ENCODE measurements at places on chromosomes 5 and 9.

DNA sequence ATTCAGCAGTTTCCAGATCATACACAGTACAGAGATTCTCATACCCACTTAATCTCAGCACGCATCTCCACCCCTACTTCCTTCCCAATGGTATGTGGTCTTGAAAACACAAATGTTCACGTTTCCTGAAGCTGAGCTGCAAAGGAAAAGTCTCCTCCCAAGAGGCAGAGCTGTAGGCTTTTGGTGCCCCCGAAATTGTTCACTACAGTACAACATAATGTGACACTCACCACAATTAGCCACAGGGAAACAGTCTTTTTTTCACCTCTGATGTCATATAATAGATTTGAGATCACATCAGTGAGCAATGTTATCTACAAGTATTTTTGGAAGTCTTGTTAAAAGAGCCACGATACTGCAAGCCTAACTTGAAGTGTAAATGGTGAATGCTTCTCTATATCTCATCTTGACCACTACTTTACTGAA lies 40.2 kb downstream of the NFIB start:
- no peak for DNase-seq

DNA sequence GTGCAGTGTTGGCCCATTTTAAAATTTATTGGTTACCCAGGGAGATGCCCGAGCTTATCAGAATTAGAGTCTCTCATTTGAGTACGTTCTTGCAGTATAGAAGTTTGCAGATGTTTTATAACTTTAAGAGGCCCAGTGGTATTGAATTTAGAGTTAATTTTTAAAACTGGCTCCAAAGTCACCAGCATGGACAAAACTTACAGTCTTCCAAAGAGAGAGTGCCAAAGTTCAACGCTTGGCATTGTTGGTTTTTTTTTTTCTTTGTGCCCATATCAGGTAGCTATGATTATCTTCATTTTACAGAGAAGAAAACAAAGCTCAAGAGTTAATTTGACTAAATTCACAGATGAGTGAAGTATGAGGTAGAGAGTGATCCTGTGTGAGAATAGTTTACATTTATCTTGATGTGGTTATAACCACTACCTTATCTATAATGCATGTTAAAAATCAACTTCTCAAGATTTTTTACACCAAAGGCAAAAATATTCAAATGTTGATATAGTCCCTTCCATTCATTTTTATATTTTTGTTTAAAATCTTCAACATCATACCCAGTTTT lies 273.7 kb upstream of the DMRT1 start:
- DNase-seq, result no peak

- no peak for DNase-seq
Observed at GRCh38 chr5:159440968-159441367, 110.7 kb upstream of the IL12B start.

- no peak for DNase-seq
Observed at GRCh38 chr5:6383376-6383775, 5.0 kb upstream of the MED10 start.

- DNase-seq, result peak; percentile 9
Observed at GRCh38 chr5:38265546-38266179, 7.3 kb downstream of the EGFLAM start.

DNA sequence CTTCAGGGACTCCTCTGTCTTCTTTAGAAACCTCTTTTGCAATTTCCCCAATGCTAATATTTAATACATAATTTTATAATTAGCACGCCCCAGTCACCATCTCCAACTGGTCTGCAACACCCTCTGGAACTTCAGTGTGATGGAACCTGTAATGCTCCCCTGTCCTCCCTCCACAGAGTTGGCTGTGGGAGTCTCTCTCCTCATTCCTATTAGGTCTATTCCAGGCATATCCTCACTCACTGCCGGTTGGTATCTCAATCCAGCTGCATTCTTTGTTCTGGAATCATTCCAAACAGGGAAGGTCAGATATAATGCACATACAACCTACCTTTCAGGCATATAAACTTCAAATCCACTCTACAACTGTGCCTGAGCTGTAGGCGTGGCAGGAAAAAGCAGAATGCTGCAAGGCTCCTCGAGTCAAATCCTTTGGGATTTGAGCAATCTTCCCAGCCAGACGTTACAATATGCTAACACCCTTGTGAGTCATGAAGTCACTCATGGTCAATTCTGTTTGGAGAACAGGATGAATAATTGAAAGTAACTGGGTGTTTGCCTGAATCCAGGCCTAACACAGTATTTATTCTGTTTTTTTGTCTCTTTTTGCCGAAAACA lies 293.8 kb downstream of the CWC27 start:
- no peak for DNase-seq

DNA sequence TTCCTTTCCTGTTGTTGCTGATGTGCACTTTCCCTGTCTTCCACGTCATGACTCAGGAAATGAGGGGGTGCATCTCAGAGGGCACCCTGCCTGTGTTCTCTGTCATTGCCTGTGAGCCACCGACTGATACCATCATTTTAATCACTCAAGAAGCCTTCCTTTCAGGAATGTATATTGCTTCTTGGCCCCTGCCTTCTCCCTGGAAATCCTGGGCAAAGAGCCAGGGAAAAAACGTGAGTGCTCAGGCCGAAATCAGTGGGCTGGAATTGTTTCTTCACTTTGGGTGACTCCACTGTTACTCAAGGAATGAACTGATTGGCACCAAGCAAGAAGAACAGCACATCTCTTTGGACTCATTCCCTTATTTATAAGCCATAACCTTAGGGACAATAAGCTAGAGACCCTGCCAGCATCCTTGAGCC lies 126.1 kb downstream of the SNX18 start:
- no peak for DNase-seq

GRCh38 chr5:60346393-60346792 lies 353.6 kb downstream of the DEPDC1B start:
- DNase-seq, result no peak

DNA sequence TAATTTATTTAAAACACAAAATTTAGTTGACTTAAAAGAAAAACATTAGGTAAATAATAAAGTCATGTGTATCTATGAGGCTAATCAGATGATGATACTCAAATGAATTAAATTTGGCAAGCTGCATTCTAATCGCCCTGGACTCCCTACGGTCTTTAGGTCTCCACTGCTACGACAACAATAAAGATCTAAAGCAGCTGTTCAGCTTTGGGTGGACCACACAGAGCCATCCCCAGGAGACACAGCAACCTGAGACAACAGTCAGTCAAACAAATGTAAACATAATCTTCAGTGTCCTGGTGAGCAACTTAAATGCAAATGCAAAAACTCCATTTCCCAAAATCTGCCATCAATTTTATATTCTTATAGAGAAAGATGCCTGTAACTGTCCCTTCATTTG lies 65.5 kb downstream of the MCTP1 start:
- DNase-seq, result no peak

GRCh38 chr9:11352612-11353011 lies 739.8 kb upstream of the PTPRD start:
- DNase-seq, result no peak

GRCh38 chr5:35309365-35310130 lies 79.3 kb upstream of the PRLR start:
- DNase-seq, result no peak

DNA sequence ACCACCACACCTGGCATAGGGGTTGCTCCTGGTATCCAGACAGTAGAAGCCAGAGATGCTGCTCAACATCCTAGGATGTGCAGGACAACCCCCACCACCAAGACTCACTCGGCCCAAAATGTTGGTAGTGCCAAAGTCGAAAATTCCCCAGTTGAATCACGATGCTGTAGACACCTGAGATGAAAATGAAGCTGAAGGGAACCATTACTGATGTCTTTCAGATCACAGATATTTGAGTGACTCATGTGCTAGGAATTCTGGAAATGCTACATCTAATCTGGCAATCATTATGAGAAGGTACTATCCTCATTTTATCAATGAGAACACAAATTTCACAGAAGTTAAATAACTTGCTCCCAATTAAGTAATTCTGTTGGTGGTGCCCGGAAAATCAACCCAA lies 21.0 kb upstream of the UBE2QL1 start:
- no peak for DNase-seq

- DNase-seq, result no peak
Observed at GRCh38 chr9:108746864-108747263, 108.9 kb downstream of the ACTL7B start.

DNA sequence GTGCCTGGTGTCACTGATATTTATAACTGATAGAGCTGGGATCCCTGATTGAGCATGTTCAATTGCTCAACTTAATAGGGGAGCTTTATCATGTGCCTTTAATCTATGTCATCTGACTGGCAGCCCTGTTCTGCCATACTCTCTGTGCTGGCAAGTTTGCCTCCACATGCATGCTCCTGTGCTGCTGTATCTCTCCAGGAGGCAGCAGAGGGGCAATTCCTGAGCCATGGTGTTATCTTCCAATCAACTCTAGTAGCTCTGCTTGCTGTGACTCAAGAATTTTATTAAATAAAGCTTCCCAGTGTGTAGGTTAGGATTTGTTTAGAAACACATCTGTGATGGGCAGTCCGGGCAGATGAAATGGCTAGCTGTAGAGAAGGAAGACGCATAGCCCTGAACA lies 642.0 kb downstream of the KIF4B start:
- no peak for DNase-seq

DNA sequence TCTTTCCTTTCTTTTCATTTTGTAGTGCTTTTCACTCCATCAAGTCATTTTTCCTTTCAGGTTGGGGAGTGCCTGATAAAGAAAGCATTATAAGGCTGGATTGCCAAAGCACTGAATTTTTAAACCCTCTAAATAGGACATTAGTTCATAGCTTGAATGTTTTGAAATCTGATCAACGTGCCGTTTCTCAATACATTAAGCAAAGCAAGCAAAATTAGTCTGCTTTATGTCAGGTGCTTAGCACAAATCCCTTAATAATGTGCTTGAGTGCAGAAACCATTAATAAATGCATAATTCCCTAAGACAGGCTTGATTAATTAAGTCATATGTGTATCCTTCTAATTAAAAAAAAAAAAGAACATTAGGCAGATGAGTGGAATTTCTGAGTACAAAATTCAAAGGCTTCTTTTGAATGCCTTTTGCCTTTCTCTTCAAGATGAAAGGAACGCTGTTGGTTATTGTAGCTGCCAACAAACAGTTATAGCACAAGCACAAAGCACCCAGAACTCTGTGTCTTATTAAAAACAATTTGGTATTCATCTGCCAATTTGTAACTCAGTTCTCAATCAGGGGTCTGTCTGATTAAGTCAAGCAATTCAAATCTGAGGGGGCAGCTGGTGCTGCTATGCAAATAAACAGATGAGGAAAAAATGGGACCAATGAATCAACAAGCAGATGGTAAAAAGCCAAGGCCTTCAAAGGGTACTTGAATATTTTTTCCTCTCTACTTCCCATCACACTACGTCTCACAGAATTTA lies 233.7 kb downstream of the TLE1 start:
- DNase-seq, result no peak

DNA sequence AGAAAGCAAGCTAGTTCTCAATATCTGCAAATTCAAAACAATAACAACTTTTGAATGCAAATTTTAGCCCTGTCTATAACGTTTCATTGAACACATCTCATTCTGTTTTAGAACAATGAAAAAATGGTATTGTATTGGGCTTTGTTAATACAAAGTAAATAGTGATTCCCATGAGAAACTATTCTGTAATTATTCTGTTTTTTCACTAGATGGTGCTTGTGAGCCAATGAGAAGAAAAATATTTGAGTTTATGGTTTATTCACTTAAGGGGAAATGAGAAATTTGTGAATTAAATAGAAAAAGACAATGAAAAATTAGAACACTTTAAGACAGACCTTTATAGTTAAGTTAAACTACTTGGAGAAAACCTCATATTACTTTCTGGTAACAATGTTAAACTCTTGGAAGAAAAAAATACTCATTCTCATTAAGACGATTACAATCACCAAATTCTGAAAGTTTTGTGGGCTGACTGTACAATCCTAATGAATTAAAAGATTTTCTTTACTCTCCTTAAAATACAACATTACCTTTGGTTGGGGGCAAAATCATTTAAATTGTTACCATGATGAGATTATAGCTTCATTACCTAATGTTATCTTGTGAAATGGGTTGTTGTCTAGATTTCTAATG lies 127.0 kb downstream of the NNT start:
- DNase-seq, result no peak

DNA sequence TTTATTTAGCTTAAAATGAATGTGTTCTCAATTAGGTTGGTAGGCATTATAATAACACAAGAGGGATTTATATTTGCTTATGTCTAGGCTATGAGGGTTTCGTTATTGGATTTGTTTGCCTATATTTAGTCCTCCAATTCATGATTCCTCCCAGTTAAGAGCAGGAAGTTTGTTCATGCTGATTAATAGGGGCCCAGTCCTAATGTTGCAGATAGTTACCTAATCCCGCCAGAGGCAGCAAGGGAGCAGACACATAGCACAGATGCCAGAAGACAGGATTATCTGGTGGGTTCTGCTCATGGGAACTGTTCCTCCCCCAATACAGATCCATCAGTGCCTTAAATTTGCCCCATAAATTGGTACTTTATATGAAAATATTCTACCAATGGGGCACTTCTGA lies 100.8 kb upstream of the TLE4 start:
- DNase-seq, result no peak

DNA sequence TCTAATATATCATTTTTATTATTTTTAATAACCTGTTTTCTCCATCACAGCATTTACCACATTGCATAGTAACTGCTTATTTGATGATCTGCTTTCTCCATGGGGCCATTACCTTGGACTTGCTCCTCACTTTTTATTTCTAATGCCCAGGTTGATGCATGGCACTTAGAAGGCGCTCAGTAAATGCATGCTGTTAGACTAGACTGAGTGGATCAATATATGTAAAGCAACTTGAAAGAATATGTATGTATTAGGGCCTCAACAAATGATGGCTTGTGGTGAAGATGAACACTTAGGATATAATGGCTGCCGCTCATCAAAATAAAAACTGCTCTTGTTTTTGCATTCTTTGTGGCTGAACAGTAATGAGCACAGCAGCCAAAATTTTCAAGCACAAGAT lies 5.8 kb downstream of the DAPK1 start:
- no peak for DNase-seq

- DNase-seq, result no peak
Observed at GRCh38 chr5:10932426-10932825, 171.4 kb upstream of the DAP start.

DNA sequence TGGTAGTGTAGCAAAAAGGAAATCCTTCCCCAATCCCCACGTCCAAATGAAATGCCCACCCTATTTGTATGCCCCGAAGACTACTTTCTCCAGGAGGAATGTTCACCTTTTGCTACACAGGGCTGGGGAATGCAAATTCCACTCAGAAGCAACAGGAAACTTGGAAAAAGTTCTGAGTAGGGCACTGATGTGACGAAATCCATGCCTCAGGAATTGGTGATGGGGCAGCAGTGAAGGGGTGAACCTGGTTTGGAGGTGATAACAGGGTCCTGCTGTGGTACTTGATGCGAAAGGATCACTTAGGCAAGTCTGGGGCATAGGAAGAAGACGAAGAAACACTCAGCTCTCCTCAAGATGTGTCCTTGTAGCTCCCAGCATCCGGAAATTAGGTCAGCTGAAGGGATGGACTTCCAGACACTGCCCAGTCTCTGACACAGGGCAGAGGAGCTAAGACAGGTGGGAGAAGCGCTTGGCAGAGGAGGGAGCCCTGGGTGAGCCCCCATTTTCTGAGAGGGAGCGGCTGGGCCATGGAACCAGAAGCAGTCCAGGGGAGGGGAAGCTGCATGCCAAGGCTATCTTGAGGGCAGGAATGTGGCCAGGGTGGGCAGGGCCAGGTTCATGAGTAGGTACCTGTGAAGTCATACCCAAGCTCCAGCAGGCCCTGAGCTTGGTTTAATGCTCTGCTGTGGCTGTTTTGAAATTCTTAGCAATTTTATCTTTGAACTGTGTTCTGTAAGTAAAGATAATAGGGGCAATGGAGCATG lies 22.2 kb upstream of the MVB12B start:
- no peak for DNase-seq
